ENCODE measurements at places on chromosomes 2 and 18.

DNA sequence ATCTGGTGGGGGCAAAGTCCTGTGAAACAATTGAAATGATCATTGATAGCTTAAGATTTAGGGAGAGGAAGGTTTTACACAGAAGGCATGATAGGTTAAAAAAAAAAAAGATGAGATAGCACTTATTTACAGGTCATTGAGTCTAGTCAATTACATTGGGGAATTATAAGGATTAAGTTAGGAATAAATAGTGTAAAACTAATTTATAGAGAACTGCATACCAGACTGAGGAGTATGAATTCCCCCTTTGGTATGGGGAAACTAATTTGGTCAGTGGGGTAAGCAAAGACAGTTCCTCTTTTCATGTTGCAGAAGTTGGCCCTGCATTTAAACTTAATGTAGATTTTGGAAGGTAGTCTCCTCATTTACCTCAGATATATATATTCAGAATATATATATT lies 10.8 kb downstream of the GLS start:
- no peak for DNase-seq

- no peak for DNase-seq
Measured at GRCh38 chr18:62784966-62785413, 69.6 kb downstream of the PHLPP1 start.

DNA sequence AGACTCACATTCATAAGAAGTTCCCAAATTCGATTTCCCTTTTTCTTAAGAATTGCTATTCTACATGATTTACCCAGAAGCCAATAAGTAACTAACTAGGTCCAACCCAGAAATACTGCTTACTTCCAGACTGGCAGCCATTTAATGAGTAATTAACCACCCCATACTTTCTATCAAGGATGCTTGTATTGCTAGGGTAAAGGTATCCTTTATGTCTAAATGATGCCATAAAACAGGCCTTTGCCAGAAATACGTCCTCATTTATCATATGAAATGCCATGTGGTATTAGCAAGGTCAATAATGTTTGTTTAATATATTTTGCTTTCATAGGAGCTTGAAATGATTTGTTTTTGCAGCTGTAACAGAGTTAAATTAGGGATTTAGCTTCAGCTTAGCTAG lies 56.1 kb downstream of the PLEKHM3 start:
- no peak for DNase-seq

DNA sequence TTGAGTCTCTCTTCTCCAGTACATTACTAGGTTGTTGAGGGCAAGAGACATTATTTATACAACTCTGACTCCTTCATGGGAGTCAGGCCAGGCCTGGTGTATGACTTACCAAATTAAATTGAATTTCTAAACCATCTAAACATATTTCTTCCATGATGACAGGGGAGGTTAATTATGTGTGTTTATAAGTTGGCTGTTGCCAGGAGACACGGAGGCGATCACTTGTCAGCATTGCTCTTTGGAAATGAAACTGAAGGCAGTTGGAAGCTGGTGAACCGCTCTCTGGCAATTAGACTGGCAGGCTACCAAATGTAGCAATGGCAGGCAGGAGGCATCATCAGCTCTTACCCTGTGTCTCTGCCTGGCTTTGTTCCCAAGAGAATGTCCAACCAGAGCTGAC lies 241.4 kb downstream of the KCNS3 start:
- peak; percentile 48 for DNase-seq

DNA sequence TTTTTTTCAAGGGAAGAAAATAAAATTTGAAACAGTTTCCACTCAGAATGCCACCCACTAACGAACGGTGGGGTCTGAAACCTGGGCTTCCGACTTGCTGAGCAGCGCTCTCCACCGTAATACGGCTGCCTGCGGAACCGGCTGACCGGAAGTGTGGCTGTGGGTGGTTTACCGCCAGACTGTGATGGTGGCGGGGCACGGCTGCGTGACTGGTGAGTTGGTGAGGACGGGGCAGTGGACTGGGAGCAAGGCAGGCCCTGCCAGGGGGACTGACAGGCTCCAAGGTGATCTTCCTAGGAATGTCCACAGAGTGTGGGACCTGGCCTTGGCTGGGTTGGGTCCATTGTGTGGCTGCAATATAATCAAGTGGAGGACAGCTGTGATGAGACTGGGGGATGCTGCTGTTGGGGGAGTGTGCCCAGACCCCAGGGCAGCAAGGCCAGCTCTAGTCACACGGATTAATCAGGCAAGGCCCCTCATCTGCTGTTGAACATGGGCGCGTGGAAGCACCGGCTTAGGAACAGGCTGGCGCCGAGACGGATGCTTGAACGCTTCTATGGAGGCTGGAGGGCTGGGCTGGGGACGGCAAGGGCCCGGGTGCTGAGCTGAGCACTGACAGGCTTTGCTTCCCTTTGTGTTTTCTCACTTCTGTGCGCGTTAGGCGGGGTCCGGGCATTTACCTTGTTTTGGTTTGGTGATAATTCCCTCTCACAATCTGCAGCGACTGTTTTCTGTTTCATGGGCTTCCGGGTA lies 357.7 kb upstream of the SPRED2 start:
- no peak for DNase-seq

DNA sequence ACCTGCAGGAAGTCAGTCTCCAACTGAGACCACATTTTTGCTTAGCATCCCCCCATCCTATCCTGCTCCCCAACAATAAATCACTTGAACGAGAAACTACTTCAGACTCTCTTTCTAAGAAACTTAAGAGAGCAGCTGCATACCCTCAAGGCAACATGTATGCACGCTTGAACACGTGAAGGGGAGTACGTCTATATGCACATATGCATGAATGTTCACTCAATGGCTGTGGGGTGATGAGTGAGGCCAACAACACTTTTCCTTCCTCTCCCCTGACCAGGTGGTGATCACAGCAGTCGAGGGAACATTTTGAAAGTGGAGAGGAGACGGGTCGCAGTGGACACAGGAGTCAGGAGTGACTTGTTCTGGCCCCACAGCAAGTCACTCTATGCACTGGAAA lies 79.8 kb upstream of the LPIN2 start:
- DNase-seq, result no peak

GRCh38 chr2:105400138-105400540 lies 1.3 kb upstream of the FHL2 start:
- no peak for DNase-seq

GRCh38 chr18:12257996-12258718 lies 4.0 kb downstream of the CIDEA start:
- no peak for DNase-seq

DNA sequence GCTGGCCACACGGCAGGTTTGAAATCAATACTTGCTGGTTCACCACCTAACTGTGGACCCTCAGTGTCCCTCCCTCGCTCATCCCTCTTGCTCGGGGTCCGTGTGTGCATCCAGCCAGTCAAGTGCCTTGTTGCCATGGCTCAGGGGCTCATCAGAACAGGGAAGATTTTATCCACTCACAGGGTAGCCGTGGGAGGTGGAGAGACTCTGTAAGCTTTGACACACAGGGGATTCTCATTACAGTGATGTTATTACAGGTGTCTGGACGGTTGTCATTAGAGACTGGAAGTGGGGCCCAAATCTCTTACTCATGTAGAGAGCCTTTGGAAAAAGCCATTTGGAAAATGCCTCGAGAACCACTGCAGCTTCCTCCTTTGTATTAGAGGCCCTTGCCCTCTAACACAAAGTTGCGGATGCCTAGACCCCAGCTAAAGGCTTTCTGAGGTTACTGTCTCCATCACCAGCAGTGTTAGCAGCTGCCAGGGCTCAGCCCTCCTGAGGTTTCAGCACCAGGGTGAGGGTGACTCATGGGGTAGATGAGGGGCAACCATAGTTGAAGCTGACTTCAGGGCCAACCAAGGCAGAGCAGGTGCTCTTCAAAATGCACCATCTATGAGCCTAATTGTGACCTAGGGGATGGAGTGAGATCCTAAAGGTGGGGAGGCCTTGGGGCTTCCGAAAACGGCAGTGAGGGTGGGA lies 195.6 kb downstream of the CLIP4 start:
- DNase-seq, result no peak

GRCh38 chr2:206287197-206287596 lies 12.7 kb downstream of the ZDBF2 start:
- DNase-seq, result no peak

GRCh38 chr2:194323740-194324139 lies 1333.3 kb upstream of the SLC39A10 start:
- no peak for DNase-seq

- DNase-seq, result no peak
Measured at GRCh38 chr2:27306573-27307286, 1.5 kb downstream of the UCN start.

GRCh38 chr18:51275712-51276476 lies 78.4 kb upstream of the MEX3C start:
- DNase-seq, result no peak

GRCh38 chr2:55810622-55811020 lies 113.0 kb downstream of the EFEMP1 start:
- DNase-seq, result no peak

- DNase-seq, result no peak
Measured at GRCh38 chr18:50393802-50394201, 19.0 kb downstream of the SKA1 start.

- peak; percentile 39 for DNase-seq
Measured at GRCh38 chr18:48932462-48932818, 18.3 kb downstream of the SMAD7 start.

- DNase-seq, result no peak
Measured at GRCh38 chr2:232577841-232578240, 27.4 kb downstream of the EIF4E2 start.

DNA sequence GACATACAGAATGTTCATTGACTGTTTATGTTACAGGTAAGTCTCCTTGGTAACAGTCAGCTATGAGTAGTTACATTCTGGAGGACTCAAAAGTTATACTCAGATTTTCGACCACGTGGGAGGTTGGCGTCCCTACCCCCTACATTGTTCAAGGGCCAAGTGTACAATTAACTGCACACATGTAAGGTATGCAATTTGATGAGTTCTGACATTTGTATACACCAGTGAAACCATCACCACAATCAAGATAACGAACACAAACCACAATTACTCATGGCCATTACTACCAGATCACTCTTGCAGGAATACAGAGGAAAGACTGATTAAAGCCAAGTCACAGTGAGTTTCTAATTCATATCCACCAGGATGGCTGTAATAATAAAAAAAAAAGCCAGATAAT lies 39.6 kb upstream of the LDLRAD4 start:
- DNase-seq, result no peak
